ENCODE measurements at places on chromosomes 7 and 10.

DNA sequence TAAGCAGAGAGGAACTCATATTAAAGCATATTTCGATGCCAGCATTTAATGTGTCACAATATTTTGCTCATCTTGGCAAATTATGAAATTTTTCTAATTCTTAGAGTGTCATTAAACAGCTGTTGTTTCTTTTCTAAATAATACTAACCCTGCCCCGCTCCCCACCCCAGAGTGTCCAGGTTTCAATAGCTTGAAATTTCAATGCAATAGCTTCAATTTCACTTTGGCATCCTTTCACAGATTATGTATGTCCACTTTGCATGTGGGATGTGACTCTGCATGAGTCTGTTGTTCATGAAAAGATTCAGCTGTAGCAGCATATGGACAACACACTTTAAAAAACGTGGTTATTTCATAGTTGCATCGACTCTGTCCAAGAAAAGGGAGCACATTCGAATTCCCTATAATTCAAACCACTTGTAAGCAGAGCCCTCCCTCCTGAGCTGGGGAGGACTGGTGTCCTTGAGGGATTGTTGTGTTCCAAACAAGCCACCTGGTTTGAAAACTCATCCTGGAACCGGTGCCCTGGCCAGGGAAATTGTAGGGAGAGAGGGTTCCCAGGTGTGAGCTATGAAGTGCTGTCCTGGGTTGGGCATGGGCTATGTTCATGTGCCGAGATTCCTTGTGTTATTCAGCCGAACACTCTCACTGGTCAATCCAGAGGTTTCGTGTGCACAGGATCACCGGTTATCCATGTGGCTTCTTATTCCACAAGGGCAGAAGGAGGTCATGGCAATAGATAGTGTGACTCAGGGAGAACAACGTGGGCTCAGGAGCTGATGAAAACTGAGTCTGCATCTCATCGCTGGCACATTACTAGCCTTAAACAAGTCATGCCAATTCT lies 64.6 kb upstream of the CREB5 start:
- DNase-seq = no peak

DNA sequence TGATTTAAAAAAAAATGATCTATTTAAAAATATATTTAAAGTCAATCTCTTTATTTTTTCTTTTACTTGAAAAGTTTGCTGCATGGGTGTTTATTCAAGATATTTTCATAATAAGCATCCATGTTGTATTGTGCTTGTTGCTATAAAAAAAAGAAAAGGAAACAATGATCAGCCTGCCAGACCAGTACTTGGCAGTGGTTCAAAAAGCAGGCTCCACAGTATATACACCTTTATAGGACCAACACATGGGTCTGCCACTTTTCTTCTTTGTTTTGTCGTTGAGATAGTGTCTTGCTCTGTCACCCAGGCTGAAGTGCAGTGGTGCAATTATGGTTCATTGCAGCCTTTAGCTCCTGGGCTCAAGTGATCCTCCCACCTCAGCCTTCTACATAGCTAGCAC lies 228.0 kb downstream of the TWIST1 start:
- DNase-seq = no peak

GRCh38 chr10:7302392-7302906 lies 108.4 kb downstream of the SFMBT2 start:
- no peak for DNase-seq

DNA sequence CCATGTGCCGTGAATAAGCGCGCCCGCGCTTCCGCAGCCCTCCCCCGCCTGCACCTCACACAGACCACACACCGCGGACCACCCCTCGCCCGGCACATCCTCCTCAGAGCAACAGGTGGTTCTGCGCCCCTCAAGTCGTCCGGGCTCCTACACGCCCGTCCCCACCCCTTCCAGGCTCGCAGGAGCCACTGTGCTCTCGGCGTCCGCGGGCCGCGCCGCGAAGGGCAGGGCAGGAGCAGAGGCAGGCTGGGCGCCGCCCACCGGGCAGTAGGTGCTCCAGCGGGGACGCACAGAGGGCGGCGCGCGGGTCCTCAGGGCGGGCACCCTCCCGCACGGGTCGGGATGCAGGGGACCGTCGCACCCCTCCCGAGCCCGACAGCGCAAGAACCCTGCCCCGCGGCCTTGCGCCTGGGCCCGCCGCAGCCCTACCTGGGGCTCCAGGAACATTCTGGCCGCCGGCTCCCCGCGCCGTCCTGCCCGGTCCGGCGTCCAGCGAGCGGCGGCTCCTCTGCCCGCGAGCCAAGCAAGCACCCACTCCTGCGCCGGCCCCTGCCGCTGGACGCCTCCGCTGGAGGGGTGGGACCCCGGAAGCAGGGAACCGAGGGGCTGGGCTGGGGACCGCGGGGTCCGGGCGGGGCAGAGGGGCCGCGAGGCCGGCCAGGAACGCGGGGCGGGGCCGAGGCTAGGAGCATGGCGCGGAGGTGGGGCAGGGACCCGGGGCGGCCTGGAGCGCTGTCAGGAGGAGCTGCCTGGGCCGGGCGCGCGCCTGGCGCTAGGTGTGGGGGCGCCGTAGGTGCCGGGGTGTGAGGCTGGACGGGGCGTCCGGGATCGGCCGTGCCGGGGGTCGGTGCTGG lies 37.4 kb downstream of the RASGEF1A start:
- DNase-seq = no peak

DNA sequence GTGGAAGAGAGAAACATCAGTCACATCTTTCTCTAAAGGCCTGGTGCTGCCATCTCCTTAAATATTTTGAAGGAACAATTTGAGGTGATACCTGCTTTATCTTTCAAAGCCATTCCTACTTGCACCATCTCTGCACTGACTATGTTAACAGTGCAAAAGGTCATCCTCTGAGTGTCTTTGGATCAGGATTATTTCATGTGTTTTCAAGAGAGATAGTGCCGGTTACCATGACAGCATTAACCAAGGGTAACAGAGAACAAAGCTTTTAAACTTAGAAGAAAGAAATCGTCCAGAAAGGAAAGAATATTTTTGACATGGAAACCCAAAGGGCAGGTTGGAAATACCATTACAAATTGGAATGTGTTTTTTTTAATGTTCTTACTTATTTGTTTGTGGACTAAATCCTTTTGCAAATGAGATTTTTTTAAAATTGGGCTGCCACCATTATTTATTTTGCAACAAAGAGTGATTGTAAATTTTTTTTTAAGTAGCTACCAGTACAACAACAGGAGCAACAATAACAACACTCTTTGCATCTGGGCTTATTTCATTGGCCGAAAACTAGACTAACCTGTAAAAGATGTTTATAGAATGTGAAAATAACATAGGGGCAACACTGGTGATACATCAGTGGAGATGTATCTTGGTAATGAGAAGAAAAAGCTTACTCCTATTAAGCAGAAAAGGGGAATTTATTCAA lies 234.2 kb downstream of the CREB5 start:
- no peak for DNase-seq

- DNase-seq = peak; percentile 5
Measured at GRCh38 chr7:26865094-26865388, 651 bp upstream of the SKAP2 start.

GRCh38 chr7:132696332-132696731 lies 120.1 kb upstream of the PLXNA4 start:
- DNase-seq = no peak

- DNase-seq = no peak
Measured at GRCh38 chr7:7848246-7848645, 120.3 kb upstream of the GLCCI1 start.

DNA sequence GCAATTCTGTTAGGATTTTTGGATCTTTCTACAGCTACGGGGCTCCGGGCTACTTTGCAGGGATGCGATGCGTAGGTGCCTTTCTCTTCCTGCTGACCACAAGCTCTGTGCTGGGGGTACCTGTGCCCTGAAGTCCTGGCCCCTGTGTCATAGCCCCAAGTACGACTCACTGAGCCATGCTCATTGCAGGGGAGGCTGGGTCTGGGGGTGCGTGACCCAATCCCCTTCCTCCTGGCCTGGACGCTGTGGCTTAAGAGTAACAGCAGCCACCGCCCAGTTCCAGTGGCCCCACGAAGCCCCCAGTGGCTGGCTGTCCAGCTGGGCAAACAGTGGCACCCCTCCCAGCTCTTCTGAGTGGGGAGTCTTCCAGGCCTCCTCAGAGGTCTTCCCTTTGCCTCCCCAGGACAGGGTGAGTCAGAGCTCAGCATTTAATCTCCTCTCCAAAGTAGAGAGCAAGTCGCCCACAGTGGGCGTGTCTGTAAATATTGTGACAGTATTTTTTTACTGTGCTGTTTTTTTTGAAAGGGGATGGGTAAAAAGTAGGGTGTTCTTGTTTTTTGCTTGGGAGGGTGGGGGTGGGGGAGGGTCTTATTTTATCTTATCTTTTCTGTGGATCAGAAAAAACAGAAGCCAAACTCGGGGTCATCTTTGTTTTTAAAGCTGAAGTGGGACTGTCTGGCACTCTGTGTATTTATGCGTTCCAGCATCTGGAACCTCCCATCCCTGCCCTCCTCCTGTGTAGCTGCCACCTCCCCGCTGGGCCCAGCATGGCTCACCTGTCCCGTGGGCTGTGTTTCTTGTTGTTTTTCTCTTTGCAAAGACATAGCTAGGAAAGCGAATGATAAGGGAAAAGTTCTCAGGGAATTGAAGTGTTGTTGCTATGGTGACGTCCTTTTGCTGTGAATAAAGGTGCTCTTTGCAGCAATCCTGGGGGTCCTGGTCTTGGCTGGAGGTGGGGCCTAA lies 8.2 kb downstream of the LFNG start:
- DNase-seq = no peak

- DNase-seq = no peak
Measured at GRCh38 chr7:538764-539685, 19.4 kb upstream of the PDGFA start.

GRCh38 chr10:132518572-132519381 lies 18.8 kb upstream of the INPP5A start:
- DNase-seq = no peak

DNA sequence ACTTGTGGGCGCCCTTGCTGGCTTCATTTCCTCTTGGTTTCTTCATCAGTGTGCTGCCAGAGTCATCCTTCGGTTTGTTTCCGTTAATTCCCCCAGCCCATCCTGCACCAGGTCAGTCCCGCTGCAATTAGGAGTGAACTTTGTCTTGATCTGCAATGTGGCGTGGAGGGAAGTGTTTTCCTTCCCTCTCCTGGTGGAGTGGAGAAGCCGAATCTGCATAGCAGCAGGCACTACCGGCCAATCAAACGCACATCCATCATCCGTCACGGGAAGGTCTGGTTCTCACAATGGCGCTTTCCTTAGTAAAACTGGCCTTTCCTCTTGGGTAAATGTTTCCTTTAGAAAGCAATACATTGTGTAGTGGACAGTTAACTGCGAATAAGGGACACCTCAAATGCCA lies 337.5 kb downstream of the CXCL12 start:
- no peak for DNase-seq

DNA sequence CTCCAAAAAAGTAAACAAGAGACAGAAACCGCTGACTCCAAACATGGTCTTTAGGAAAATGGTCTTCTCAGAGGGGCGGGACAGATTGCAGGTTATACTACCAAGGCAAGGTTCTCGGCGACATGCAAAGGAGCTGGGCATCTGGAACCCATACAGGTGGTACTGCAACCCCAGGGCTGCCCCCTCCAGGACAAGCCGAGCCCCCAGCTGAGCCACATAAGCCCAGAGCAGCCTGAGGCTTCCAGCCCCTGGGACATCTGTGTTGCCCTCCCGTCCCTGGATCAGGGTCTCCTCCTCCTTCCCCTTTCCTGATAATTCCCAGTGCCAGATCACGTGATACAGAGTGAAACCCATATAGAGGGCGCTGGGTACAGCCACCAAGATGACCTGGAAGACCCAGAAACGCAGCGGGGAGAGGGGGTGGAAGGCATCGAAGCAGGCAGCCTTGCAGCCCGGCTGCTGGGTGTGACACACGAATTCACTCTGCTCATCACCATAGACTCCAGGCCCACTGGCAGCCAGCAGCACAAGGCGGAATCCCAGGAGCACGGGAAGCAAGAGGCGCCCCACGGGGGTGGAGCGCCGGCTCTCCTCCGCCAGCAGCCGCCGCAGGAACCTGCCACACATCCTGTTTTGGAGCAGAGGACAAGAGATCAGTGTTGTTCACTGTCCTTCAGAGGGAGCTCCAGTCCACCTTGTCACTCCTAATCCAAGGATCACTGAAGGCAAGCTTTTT lies at the start of gene GJC3:
Gene GJC3 (minus strand): TSS at position 627 of the 736 bp plus-strand sequence. CDS start 0 bp downstream, at position 627.
- DNase-seq = peak; percentile 8

GRCh38 chr10:14926722-14927416 lies 27.0 kb downstream of the DCLRE1C start:
- no peak for DNase-seq

GRCh38 chr7:16904076-16904475 lies 22.3 kb upstream of the AGR3 start:
- no peak for DNase-seq

All from T-cell (primary cell).